ENCODE measurements at places on chromosomes 2 and 18. TPM values are rescaled to one million over a fixed set of nuclear protein-coding genes. Genes with fewer than 3 reads are reported as not detected.

The HSPD1 gene
- total RNA-seq = 193 TPM

The CD8A gene
- 1.1 TPM for total RNA-seq

The SP140 gene
- not detected for total RNA-seq

DNA sequence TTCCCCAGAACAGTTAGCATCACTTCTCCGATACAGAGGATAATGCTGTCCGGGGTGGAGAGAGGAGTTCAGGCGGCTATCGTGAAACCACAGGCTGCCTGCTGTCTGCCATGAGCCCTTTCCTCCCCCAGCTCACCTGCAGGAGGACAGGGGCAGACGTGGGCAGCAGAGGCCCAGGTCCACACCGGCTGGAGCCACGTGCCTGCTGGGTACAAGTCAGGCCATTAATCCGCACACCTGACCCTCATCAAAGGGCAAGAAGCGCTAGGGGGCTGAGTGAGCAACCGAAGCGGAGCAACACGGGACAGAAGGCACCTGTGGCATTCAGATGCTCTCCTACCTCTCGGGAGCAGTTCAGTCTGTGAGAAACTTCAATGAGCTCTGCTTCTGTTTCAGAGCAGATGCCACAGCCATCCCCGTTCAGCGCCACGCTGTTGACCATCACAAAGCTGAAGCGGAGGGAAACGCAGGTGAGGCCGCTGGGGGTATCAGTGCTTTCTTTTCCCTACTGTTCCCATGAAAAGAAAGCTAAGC, 21.5 kb downstream of the MPPE1 start:
- H3K27ac ChIP-seq = no peak overlapping the region
- no peaks in the 10 kb centered on the region for H3K36me3 ChIP-seq
- no peaks in the 10 kb centered on the region for H3K4me1 ChIP-seq

GRCh38 chr2:24365826-24366225, 5.5 kb upstream of the ITSN2 start:
- no peak overlapping the region for H3K27ac ChIP-seq
- no peaks in the 10 kb centered on the region for H3K27me3 ChIP-seq
- DNase-seq = no peak
- no peaks in the 10 kb centered on the region for H3K4me1 ChIP-seq
- H3K4me3 ChIP-seq = no peak overlapping the region
- H3K36me3 ChIP-seq = no peaks in the 10 kb centered on the region

DNA sequence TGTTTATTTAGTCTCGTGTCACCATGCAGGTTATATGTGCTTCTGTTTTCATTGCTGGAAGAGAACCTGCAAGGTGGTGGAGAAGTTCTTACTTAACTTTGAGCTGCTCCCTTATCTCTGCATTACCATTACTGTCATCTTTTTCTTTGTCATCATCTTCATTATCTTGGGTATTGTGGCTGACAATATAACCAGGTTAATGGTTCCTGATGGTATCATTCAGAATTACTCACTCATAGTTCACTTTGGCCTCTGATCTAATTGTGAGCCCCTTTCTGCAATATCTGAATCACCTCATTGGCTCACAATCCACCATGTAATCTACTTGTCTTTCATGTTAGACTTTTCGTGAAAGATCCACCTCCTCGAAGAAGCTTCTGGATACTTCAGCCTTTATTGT, 5.0 kb downstream of the CD28 start:
- no peak overlapping the region for H3K4me3 ChIP-seq
- H3K27me3 ChIP-seq = no peaks in the 10 kb centered on the region
- H3K4me1 ChIP-seq = no peaks in the 10 kb centered on the region
- H3K36me3 ChIP-seq = no peaks in the 10 kb centered on the region
- H3K27ac ChIP-seq = no peak overlapping the region

- H3K4me1 ChIP-seq = peaks cover 5% of the 10 kb centered on the region
- H3K27me3 ChIP-seq = no peaks in the 10 kb centered on the region
- H3K36me3 ChIP-seq = no peaks in the 10 kb centered on the region
- DNase-seq = peak; percentile 54
Measured at GRCh38 chr2:173184031-173185004, 108.7 kb downstream of the MAP3K20 start.

DNA sequence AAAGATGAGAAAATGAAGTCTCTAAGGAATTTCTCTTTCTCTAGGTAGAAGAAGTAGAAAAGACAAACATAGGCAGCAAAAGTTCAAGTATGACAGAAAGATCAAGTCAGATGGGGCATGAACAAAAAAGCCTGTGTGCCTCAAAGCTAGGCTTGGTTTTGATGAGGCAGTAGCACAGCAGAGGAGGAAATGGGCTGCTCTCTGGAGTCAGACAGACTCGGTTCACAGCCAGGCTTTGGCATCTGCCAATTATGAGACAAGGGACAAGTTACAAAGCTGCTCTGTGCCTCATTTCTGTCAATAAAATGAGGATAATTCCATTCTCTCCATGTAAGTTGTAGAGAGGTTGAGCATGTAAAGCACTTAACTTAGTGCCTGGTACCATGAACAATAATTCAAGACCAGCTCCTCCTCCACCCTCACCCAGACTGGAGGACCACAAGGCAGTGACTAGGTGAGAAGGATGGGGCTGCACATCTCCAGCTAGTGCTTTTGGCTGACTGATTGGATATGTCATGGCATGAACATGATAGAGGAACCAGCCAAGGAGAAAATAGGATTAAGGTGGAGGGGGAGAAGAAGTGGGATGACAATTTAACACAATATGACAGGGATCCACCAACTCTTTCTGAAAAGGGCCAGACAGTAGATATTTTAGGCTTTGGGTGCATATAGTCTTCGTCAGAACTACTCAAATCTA, 84.6 kb downstream of the TMEM163 start:
- no peak for DNase-seq
- no peaks in the 10 kb centered on the region for H3K36me3 ChIP-seq
- H3K27me3 ChIP-seq = no peaks in the 10 kb centered on the region
- no peak overlapping the region for H3K4me3 ChIP-seq
- H3K27ac ChIP-seq = no peak overlapping the region

DNA sequence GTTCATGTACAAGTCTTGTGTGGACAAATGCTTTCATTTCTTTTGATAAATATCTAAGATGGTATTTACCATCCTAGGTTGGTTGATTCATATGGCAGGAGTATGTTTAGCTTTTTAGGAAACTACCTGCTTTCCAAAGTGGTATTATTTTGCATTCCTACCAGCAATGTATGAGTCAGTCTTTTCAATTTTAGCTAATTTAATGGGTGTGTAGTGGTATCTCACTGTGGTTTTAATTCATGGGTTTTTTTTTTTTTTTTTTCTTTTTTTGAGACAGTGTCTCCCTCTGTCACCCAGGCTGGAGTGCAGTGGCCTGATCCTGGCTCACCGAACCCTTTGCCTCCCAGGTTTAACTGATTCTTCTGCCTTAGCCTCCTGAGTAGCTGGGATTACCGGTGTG, 4.2 kb downstream of the ZNF512 start:
- DNase-seq = no peak
- H3K27me3 ChIP-seq = no peaks in the 10 kb centered on the region
- H3K36me3 ChIP-seq = no peaks in the 10 kb centered on the region
- no peak overlapping the region for H3K4me3 ChIP-seq
- H3K27ac ChIP-seq = no peak overlapping the region

GRCh38 chr2:118062048-118062447, 26.2 kb upstream of the INSIG2 start:
- no peak for DNase-seq
- H3K36me3 ChIP-seq = no peaks in the 10 kb centered on the region
- H3K27ac ChIP-seq = no peak overlapping the region
- no peaks in the 10 kb centered on the region for H3K27me3 ChIP-seq

DNA sequence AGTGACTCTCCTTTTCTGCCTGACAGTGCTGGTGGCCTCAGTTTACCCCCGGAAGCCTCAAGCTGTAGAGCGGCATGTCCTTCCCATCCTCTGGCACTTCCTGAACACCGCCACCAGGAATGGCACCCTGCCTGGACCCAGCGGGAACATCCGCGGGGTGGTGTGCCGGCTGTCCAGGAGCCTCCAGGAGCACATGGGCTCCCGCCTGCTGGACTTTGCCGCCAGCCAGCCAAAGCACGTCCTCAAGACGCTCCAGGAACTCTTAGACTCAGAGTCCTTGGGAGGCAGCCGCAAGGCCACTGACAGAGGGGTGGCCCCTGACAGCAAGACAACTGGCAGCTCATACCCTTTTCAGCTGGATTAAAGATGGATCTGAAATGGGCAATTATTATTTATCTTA, 22.6 kb downstream of the PCARE start:
- no peaks in the 10 kb centered on the region for H3K4me1 ChIP-seq
- DNase-seq = no peak
- H3K27ac ChIP-seq = no peak overlapping the region
- no peaks in the 10 kb centered on the region for H3K27me3 ChIP-seq
- H3K4me3 ChIP-seq = no peak overlapping the region

Measured in uterus (tissue), 4 donors.